Stimulated activated CD8-positive, alpha-beta memory T cell treated with anti-CD3 and anti-CD28 coated beads, Interleukin-4, amount 100 ng/mL, for 4 hours (primary cell): ENCODE measurements at places on chromosomes 2 and 18.

- DNase-seq, result no peak
These were observed 29.4 kb downstream of the KANSL3 start for GRCh38 chr2:96608469-96609455.

GRCh38 chr2:108403494-108403893 is 25.7 kb downstream of the SULT1C4 start:
- no peak for DNase-seq

DNA sequence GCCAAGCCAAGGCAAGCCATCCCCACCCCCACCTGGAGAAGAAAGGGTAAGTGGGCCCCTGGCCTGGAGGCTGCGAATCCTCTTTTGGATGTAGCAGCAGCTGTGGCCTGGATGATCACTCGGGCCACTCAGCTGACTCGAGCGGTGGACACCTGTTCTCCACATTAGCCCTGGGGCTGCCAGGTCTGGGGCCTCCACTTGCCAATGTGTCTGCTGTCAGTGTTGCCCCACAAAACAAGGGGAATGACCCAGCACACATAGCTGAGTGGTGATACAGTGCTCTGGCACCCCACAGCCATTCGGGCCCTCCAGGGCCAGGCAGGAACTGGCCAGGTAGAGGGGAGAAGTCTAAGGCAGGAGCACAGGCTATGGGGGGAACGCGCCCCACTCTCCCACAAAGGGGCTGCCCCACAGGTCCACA is 2.6 kb downstream of the STK25 start:
- DNase-seq, result no peak

DNA sequence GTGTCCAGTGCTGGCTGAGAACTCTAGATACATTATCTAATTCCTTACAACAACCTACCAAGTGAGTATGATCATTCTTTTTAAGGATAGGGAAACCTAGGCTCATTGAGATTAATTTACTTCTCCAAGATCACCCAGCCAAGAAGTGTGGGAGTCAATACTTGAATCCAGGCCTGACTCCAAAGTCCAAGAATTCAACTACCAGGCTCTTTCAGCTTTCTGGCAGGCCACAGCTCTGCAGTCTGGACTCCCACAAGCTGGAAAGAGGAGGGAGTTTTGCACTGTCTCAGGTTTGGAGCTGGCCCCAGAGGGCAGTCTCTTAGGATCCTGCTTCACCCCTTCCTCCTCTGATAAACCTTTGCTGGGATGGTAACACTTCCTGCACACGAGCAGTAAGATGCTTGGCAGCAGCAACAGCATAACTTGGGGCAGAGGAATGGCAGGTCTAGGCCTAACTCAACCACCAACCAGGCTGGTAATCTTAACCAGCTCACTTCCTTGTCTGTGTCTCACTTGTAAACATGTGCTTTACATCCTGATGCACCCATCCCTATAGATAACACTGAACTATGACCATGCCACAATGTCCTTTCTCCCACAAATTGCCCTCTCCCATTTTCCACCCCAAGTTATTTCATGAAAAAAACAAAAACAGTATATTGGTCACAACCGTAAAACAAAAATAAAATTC is 111.1 kb upstream of the ACAA2 start:
- no peak for DNase-seq

DNA sequence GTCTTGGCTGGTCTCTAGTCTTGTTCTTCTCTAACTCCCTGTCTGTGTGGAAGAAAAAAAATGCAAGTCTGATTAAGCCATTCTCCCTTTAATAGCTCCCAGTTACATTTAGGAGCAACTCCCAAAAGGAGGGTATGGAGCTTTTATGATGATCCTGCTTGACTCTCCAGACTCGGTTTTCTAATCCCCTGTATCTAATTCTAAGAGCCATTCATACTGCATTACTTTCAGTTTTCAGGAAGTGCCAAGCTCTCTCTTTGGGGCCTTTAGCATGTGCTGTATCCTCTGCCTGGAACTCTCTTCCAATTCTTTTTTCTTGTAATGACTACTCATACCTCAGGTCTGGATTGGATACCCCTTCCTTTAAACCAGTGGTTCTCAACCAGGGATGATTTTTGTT is 219.7 kb upstream of the SPRED2 start:
- no peak for DNase-seq
